Hepatocyte (in vitro differentiated cells): ENCODE measurements at places on chromosomes 13 and 19. TPM values are rescaled to one million over a fixed set of nuclear protein-coding genes. Genes with fewer than 3 reads are reported as not detected.
A peak's percentile ranks its signal among the peaks of the same experiment; 100 is the strongest.

Gene PALM
- total RNA-seq = 27.2 and 34.9 TPM in 2 replicates

- DNase-seq = no peak
- no peaks in the 10 kb centered on the region for H3K36me3 ChIP-seq
- no peaks in the 10 kb centered on the region for H3K27me3 ChIP-seq
- no peak overlapping the region for H3K27ac ChIP-seq
- H3K4me3 ChIP-seq = no peak overlapping the region
Measured at GRCh38 chr13:51623473-51623872, 39.2 kb downstream of the WDFY2 start.

DNA sequence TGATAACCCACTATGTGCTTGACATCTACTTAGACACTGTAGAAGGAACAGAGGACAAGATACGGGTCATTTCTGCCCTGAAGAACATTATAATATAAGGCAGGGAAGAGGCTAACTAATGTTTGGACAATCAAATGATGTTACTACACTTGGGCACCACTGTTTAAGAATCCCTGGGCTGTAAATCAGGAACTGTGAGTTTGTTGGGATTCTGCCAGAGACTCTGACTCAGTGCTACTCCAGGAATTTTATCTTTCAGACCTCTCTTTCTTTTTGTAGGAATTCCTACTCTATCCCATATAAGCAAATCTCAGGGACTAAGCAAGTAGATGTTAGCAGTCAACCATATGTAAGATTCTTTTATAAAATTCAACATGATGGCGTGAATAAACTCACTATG, 3.1 kb upstream of the ZNF471 start:
- no peaks in the 10 kb centered on the region for H3K36me3 ChIP-seq
- no peak overlapping the region for H3K4me3 ChIP-seq
- no peaks in the 10 kb centered on the region for H3K27me3 ChIP-seq
- no peaks in the 10 kb centered on the region for H3K4me1 ChIP-seq

Gene VSTM1
- total RNA-seq = not detected in 2 replicates

Gene NAPSA
- total RNA-seq = 7.3 and 12.4 TPM in 2 replicates

Gene KCTD4
- 0.23 and 0.60 TPM in 2 replicates for total RNA-seq

- no peaks in the 10 kb centered on the region for H3K4me1 ChIP-seq
- peak; percentile 61 for DNase-seq
- no peak overlapping the region for H3K27ac ChIP-seq
- H3K4me3 ChIP-seq = no peak overlapping the region
- H3K27me3 ChIP-seq = peaks cover 3% of the 10 kb centered on the region
- no peaks in the 10 kb centered on the region for H3K36me3 ChIP-seq
Measured at GRCh38 chr19:15101479-15102082, 5.6 kb upstream of the SYDE1 start.

Gene TSPAN16
- not detected in 2 replicates for total RNA-seq

Gene HS6ST3
- total RNA-seq = 2.2 and 2.4 TPM in 2 replicates

Gene DACT3
- total RNA-seq = 12.7 and 18.4 TPM in 2 replicates
